ENCODE measurements at places on chromosomes 7 and 10.

- no peak for DNase-seq
Measured at GRCh38 chr7:3206771-3207191, 94.3 kb upstream of the SDK1 start.

- peak; percentile 51 for DNase-seq
Measured at GRCh38 chr7:22841954-22842353, 19.3 kb upstream of the TOMM7 start.

DNA sequence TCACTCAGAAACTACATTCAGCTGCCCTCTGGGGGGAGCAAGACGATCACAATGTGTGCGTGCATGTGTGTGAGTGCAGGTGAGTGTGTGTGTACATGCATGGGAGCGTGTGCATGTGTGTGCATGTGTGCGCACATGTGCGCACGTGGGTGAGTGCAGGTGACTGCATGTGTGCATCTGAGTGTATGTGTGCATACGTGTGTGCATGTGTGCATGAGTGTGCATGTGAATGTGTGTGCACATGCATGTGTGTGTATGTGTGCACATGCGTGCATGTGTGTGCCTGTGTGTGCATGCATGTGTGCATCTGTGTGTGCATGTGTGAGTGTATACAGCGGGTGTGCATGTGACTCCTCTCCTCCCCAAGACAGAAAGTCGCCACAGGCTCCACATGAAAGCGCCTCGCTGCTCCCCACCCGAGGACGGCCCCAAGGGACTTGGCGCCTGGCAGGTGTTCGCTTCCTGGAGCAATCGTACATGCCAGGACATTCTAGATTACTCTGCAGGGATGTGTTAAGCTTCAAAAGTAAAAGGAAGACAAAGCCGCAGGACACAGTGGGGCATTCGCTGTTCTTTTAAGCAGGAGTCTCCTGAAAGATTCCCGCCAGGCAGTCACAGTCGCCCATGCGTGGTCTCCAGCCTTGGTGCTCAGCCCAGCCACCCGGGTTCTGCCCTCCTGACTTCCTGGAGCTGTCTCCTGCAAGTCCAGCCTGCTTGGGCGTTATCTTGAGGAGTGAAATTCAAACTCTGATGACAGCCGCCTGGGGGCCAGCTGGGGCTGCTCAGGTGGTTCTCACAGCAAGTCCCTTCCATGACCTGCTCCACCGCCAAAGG, 42.0 kb upstream of the ADGRA1 start:
- DNase-seq: no peak

DNA sequence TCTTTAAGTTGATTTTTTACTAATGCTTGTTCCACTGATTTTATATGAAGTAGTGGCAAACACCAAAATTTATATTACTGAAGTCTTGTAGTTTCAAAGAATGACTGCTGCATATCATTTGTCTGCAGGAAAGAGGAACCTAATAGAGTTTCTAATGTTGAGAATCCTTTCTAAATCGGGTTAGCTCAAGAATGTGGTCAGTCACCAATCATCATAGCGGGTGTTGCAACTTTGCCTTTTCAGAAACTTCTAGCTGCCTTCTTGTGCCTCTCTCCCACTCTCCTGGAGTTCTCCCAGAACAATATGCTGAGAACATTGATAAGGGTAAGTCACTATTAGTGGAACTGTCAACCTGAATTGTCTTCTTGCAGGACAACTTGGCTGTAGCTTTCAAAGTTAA, 524.8 kb upstream of the SORCS1 start:
- DNase-seq: peak; percentile 3

- DNase-seq: peak; percentile 64
Measured at GRCh38 chr7:128453836-128454804, 1.6 kb upstream of the HILPDA start.

DNA sequence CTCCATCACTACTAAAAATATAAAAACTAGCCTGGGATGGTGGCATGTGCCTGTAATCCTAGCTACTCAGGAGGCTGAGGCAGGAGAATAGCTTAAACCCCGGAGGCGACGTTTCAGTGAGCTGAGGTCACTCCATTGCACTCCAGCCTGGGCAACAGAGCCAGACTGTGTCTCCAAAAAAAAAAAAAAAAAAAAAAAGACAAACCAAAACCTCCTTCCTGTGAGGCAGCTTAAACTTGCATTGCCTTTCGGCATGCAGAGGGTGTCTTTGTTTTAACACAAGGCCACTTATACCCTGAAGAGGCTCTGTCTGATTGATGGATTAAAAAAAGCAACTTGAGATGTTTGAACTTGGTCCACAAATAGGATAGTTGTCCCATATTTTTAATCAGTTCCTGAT, 128.4 kb upstream of the RSU1 start:
- peak; percentile 88 for DNase-seq

GRCh38 chr10:103715430-103715829, 139.9 kb downstream of the SH3PXD2A start:
- peak; percentile 95 for DNase-seq

- DNase-seq: no peak
Measured at GRCh38 chr7:92569137-92569536, 21.1 kb downstream of the FAM133B start.

GRCh38 chr10:79097021-79097872, 28.5 kb downstream of the ZMIZ1 start:
- peak; percentile 70 for DNase-seq

- DNase-seq: peak; percentile 85
Measured at GRCh38 chr10:51896849-51897248, 197.5 kb upstream of the CSTF2T start.

DNA sequence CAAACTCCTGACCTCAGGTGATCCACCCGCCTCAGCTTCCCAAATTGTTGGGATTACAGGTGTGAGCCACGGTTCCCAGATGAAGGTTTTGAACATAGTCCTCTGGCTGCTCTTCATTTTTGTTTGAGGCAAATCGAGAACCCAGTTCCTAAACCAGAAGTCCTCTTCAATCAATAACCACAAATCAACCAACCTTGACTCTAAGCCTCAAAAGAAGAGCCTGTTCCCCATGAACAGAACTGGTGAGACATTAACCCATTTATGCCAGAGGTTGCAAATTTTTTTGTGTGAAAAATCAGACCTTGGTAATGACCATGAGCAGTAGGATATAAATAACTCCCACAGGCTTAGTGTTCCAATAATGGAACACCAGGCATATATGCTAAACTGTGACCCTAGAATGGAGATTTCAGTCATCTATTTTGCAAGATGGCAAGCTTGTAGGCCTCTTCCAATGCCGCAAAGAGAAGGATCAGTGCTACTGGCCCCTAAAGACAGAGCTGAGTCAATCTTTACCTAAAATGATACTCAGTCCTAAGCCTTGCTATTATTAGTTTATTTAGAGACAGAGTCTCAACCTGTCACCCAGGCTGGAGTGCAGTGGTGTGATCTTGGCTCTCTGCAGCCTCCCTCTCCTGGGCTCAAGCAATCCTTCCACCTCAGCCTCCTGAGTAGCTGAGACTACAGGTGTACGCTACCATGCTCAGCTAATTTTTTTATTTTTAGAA, 15.9 kb downstream of the KPNA7 start:
- DNase-seq: no peak

DNA sequence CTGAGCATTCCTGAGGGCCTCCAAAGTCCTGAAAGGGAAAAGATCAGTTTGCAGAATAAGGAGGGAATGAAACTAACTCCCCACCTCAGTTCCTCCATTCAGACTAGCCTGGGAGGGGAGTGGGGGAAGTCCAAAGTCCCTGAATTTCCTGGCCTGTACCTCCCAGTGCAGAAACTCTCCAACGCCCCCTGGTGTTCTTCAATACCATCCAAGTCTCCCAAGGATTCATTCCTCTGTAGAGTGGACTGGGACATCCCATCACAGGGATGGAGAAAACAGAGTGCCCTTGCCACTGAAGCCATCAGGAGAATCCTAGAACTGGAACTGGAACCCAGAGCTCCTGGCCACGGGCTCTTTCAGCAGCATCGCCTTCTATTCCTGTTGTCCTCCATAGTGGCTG, 1.6 kb upstream of the COL13A1 start:
- DNase-seq: peak; percentile 75

DNA sequence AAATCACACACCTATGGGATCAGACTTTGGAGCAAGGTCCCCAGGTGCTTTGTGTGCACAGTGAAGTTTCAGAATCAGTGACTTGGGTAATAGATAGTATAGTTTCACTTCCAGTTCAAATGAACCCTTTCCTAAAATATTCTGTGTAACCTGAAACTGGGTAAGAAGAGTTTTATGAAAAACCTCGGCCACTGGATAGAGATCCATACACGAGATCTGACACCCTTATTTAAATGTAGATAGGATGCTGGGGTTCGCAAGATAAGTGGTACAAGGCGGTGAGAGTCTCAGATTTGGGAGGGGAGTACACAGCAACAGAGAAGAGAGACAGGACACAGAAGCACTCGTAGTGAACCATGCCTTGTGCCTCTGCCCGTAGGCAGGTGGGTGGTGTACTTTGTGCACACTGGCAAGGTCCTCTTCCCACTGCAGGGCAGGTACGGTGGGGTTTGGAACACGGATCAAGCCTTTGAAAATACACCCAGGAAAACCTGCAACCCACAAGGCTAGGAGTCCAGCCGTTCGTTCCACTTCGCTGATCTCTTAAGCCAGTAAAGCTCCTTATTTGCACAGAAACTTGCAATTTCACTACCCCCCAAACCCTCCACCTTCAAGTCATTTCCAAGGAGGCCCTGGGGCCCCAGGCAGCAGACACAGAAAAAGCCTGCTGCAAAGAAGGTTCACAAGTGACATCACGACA, 162.8 kb downstream of the USP6NL start:
- DNase-seq: no peak

DNA sequence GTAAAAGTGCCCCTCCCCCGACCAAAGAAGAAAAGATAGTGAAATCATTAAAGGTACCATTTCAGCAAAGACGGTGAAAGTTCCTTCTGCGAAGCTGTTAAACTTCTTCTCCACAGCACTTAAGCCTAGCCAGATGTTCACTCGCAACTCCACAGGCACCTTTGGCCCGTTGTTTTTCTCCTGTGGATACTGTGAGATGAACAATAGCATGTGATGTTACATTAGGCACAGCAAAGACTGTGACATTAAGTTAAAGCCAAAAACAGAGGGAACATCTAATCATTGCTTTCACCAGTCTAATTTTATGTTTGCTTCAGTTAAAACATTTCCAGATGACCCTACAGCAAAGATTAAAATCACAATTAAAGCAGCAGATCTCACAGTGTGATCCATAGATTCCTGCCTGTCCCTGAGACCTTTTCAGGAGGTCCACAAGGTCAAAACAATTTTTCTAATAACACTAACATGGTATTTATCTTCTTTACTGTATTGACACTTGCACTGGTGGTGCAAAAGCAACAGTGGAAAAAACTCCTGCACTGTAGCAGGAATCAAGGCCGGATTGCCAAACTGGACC, 112.5 kb downstream of the MYOF start:
- no peak for DNase-seq

- DNase-seq: no peak
Measured at GRCh38 chr7:2764621-2765020, 76.6 kb downstream of the AMZ1 start.

DNA sequence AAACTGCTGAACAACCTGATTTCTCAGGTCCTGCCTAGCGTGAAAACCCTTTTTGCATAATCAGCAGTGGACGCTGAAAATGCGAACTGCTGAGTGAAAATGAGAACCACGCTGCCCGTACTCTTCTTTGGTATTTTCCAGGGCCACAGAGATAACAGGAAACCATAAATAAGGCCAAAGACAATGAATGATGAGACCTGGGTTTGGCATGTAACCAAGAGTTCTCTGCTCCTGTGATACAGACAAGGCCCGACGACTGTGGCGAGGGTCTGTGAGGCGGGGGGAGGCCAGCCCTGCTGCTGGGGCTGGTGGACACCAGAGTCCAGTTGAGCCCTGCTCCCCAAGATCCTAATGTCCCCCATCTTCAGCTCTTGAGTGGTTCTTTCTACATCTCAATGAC, 236.0 kb downstream of the WDR11 start:
- DNase-seq: no peak

DNA sequence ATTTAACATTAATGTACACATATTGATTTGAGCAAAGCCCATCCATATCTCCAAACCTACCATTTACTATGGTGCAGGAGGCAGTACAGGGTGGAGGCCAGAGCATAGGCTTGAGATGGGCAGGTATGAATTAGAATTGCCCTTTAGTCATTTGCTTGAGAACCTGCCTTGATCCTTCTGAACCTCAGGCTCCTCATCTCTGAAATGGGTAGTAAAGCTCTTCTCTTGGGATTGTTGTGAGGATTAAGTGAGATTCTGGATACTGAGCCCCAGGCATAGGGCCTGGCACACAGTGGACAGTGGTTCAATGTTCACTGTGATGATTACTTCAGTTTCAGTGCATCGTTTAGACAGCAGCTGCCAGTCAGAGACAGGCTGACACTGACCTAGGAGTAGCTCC, 5.0 kb upstream of the ATXN7L1 start:
- no peak for DNase-seq
